ENCODE measurements at places on chromosomes 7 and 10. TPM values are rescaled to one million over a fixed set of nuclear protein-coding genes. Genes with fewer than 3 reads are reported as not detected.

DNA sequence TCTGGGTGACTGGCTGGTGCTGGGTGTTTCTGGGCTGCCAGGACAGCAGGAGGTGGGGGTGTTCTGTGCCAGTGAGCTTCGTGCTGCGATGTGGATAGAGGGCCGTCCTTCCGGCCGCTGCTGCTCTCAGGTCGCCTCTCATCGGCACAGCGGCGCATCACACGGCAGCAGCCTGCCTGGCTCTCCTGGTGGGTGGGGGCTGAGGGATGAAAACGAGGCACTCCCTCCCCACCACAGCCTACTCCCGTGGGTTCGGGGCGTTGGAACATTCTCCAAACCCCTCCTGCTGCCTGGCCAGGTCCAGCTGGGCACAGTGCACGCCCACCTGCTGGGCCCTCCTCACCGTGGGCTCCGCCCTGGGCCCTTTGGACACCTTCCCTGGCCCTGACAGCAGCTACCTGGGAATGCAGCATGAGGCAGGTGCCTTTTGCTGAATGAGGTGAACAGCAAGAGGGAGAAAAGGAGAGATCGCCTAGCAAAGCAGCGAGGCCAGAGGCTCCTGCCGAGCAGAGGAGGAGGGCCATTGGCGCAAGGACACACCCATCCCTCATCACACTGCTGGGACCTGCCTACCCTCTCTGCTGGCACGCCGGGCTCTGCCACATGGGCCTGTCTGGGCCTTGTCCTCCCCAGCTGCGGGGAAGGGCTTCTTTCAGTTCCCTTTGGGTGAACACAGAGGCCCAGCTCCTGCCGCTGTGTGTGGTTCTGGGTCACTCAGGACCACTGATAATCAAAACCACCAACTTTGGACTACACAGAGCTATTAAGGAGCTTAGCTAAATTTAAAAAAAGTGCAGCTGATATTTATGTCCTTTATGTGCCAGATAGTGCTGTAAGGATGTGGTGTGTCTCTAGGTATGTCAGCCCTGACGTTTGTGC lies 33.4 kb downstream of the INPP5A start:
- DNase-seq, result no peak

DNA sequence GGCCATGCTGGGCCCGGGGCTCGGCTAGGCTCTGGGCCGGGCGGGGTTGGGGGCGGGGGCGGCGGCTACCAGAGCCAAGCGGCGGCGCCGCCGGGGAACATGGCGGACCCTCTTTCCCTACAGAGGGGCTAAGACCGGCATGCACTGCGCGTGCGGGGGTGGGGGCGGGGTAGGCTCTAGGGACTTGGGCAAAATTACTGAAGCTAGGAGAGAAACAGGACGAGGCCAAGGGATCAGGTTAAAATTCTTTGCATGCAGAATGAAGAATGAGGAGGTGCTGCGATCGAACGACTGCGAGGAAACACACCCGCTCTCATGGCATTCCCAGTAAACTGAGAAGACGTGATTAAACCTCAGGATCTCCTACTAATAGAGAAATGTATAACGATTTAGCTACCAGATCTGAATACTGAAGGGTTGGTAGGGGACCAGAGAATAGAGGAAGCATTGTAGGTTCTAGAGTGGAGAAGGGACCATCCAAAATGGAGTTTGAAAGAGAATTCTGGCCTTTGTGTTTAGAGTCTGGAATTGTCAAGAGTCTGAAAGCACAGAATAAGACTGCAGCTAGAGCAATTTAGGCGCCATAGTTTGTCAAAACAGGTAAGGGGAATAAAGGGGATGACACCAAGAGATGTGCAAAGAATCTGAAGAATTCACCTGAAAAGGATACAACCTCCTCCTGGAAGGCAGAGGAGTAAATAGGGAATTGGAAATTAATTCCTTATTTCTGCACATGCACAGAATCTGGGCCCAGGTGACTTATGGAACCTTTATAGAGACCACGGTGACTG lies at the start of gene PPP3CB:
PPP3CB (minus strand) TSS at position 141 of the 791 bp plus-strand sequence; CDS start at position 6, 135 bp downstream.
- peak; percentile 93 for DNase-seq

- no peak for DNase-seq
These were observed 1239.3 kb downstream of the SORCS1 start for GRCh38 chr10:105925045-105925785.

DNA sequence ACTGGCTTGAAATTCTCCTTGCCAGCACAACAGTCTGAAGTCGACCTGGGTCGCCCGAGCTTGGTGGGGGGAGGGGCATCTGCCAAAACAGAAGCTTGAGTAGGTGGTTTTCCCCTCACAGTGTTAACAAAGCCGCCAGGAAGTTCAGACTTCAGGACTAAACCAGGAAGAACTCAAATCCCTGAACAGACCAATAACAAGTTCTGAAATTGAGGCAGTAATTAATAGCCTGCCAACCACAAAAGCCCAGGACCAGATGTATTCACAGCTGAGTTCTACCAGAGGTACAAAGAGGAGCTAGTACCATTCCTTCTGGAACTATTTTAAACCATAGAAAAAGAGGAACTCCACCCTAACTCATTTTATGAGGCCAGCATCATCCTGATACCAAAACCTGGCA lies 45.3 kb downstream of the LRRC72 start:
- no peak for DNase-seq

- no peak for DNase-seq
These were observed 99.0 kb downstream of the GNAT3 start for GRCh38 chr7:80412842-80413241.

DNA sequence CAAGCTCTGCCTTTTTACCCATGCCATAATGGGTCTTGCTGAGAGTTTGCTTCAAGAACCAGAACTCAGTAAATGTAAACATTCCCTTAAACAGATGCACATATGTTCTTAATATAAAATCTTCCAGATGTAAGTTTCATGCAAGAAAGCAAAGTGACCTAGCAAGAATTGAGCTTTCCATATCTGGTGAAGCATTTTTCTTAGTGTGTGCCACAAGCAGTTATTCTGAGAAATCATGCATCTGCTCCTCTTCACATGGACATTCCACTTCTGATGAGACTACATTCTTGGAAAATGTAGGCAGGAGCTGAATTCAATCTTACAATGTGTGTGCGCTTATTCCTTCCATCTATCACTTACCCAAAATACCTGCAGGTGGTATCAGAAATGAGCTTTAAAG lies 227.8 kb upstream of the LRRTM3 start:
- DNase-seq, result no peak

DNA sequence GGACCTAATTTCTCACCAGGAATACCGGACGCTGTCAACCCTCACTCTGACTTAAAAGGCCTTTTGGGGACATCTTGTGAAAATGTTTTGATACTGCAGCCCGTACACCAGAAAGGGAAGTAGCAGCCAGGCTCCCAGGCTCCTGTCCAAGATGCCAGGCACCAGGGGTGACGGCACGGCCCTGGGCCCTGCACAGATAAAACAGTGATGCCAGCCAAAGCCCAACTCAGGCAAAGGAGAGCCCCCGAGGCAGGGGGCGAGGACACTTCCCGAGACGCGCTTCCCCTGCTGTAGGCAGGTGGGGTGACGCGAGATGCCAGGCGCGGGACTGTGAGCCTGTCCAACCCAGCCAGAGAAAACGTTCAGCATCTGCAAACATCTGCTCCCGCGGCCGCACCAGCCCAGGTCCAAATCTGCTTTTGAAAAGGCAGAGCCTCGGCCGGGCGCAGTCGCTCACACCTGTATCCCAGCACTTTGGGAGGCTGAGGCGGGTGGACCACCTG lies 15.7 kb downstream of the ZFAND2A start:
- DNase-seq, result peak; percentile 75

DNA sequence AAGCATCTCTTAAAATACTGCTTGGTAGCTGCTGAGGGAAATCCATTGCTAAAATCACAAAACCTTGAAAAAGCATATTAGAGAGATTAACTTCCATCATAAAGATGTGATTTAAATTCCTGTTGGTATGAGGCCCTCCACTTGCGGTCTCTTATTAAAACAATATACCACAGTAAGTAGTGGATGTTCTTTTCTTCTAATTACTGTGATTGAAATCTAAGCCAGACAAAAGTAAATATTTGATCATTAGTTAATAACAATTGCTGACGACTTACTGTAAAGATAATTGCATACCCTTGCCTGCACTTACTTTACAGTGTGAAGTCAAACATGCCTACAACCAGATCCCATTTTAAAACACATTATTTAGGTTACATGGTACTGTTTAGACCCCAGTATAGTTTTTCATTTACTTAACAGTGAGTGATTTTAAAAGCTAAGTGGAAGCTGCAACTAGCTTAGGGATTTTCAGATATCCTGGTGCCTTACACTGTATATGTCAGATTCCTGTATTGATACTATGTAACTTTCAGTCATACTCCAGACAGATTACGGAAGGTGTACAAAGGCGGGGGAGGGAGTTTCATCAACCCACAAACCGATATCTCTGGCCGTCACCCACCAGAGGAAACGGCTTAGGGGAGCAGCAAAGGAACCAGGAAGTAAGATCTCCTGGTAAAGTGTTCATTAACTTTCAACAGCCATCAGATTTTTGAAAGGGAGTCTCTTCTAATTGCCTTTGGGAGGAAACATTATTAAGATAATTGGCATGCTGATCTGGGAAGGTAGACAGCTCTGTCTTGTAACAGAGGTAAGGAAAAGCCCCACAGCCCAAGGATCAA lies 986 bp downstream of the NRP1 start:
- DNase-seq, result no peak

GRCh38 chr7:142439739-142440138 lies 181.9 kb upstream of the PRSS58 start:
- DNase-seq, result no peak

DNA sequence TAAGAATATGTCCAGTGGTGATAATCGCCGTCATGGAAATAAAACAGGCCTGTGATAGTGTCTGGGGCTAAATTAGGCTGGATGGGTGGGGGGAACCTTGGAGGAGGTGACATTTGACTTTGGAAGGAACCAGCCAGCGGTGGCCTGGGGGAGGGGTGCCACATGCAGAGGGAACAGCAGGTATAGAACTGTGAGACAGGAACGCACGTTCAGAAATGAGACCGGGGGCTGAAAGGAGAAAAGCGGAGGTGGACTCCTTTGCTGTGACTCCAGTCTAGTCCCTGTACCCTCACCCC lies 2.6 kb upstream of the CYP26A1 start:
- DNase-seq, result no peak

DNA sequence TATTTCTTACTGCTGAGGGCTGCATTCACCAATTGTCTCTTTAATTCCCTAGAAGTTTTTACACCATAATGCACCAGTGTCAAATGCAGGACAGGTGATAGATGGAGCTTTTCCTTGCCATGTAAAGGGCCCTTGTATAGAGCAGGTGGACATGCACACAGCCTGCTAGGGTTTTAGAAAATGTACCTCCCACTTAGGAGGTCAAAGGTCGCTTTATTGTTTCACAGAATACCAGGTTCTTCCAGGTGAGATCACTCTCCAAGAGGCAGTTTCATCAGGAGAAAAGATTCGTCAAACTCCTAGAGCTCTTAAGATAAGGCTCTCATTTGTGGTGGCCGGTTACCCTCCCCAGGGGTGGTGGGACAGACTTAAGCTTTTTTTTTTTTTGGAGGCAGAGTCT lies 215.8 kb downstream of the PHTF2 start:
- no peak for DNase-seq

DNA sequence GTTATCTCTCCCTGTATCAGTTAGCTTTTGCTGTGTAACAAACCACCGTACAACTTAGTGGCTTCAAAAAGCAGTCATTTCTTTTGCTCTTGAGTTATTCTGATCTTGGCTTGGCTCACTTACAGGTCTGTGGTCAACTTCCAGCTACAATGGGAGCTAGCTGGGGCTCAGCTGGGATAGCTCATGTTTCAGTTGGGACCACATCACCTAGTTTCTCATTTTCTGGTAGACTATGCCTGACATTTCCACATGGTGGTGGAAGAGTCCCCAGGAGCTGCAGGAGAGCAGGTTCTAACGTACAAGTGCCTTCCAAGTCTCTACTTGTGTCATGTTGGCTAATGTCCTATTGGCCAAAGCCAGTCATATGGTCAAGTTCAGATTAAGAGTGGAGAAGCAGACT lies 25.8 kb upstream of the PIP4K2A start:
- no peak for DNase-seq

GRCh38 chr7:127897704-127898454 lies 133.4 kb downstream of the LRRC4 start:
- no peak for DNase-seq

- DNase-seq, result no peak
These were observed 117.6 kb upstream of the NFE2L3 start for GRCh38 chr7:26034391-26034790.

- DNase-seq, result no peak
These were observed 43.9 kb downstream of the APBB1IP start for GRCh38 chr10:26481914-26482550.

- no peak for DNase-seq
These were observed 1373.9 kb upstream of the CELF2 start for GRCh38 chr10:9643782-9644181.

GRCh38 chr10:51188008-51188407 lies 113.7 kb downstream of the PRKG1 start:
- DNase-seq, result no peak

- DNase-seq, result peak; percentile 64
These were observed 701 bp upstream of the CUL1 start for GRCh38 chr7:148698007-148698396.

DNA sequence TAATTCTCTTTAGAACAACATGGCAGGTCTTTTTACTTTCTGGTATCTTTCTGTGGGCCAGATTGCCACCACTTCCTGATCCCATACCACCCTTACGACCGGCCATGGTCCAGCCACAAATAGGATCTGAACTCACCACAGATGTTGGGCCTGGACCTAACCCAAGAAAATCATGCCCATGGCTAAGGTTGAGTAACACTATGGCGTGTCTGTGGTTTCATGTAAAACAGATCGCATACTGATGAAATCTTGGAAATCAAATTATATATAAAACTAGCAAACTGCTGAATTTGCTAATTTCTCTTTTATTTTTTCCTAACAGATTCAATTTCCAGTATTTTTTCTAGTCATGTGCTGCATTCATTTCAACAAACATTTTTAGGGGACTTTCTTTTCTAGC lies 77.2 kb downstream of the CH25H start:
- DNase-seq, result peak; percentile 70

- no peak for DNase-seq
These were observed 125.8 kb downstream of the CRPPA start for GRCh38 chr7:16295558-16295957.

Gene NET1
- polyA plus RNA-seq, result 245 TPM

Gene MSMB
- polyA plus RNA-seq, result not detected

Gene SLC25A28
- polyA plus RNA-seq, result 18.0 TPM

Gene ZP3
- polyA plus RNA-seq, result 4.8 TPM

Gene TMEM229A
- polyA plus RNA-seq, result not detected

Gene ICA1
- 40.7 TPM for polyA plus RNA-seq

Gene TMEM213
- polyA plus RNA-seq, result not detected

Gene TMEM236
- 10.5 TPM for polyA plus RNA-seq

Gene CRHR2
- polyA plus RNA-seq, result not detected

Gene VENTX
- not detected for polyA plus RNA-seq

Gene SPDYE11
- polyA plus RNA-seq, result not detected

Gene NACAD
- polyA plus RNA-seq, result 0.60 TPM
